Activated CD8-positive, alpha-beta T cell treated with anti-CD3 and anti-CD28 coated beads for 36 hours (primary cell): ENCODE measurements at places on chromosomes 4 and X. TPM values are rescaled to one million over a fixed set of nuclear protein-coding genes. Genes with fewer than 3 reads are reported as not detected.

DNA sequence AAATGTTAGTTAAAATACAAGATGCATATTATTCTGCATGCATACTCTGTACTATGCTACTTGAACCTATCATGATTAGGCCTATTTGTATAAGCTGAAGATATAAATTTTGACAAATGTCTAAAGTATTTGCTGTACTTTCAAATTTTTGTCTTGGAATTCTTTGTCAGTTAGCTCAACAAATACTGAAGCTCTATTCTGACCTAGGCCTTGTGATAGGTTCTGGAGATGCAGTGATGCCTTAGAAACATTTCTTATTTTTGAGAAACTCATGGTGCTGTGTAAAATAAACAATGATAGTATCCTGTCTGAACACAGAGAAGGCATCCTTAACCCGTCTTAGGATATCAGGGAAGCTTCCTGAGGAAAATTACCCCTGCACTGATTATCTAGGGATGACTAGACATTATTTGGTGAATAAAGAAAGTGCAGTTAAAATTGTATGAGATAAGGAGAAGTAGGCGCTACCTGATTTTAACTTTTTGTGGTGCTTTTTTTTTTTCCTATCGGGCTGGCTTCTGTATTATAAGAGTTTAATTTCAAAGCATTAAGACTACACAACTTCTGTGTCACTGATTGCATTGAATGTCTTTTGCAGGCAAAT, 43.4 kb downstream of the MOB1B start:
- H3K27ac ChIP-seq: no peak overlapping the region
- no peak overlapping the region for H3K4me3 ChIP-seq
- peaks cover 4% of the 10 kb centered on the region for H3K36me3 ChIP-seq
- DNase-seq: no peak

- no peak for DNase-seq
- no peak overlapping the region for H3K4me3 ChIP-seq
- H3K4me1 ChIP-seq: peaks cover 23% of the 10 kb centered on the region
- no peaks in the 10 kb centered on the region for H3K27me3 ChIP-seq
- no peak overlapping the region for H3K27ac ChIP-seq
Observed at GRCh38 chrX:73965833-73966232, 338.1 kb upstream of the ZCCHC13 start.

- H3K36me3 ChIP-seq: no peaks in the 10 kb centered on the region
- no peak overlapping the region for H3K4me3 ChIP-seq
- no peak overlapping the region for H3K27ac ChIP-seq
- H3K27me3 ChIP-seq: no peaks in the 10 kb centered on the region
- no peak for DNase-seq
Observed at GRCh38 chrX:142295190-142295589, 90.1 kb upstream of the MAGEC2 start.

DNA sequence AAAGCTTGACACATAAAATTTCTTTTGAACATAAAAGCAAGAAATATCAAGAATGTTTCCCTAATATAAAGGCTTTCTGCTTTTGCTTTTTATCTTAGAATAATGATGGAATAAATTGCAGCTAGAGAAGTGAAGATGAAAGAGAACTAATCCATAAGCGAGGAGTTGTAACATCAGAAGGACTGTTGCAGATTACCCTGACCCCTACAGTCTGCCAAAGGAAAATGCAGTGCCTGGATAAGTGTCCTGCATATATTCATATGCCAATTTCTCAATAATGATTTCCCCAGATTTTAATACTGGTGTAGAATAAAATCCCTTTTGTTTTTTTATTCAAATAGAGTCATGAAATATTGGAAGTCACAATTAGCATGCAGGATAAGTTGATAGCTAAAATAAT, 115.9 kb downstream of the MAGEC2 start:
- H3K27ac ChIP-seq: no peak overlapping the region
- no peak for DNase-seq
- no peaks in the 10 kb centered on the region for H3K4me1 ChIP-seq
- H3K4me3 ChIP-seq: no peak overlapping the region

DNA sequence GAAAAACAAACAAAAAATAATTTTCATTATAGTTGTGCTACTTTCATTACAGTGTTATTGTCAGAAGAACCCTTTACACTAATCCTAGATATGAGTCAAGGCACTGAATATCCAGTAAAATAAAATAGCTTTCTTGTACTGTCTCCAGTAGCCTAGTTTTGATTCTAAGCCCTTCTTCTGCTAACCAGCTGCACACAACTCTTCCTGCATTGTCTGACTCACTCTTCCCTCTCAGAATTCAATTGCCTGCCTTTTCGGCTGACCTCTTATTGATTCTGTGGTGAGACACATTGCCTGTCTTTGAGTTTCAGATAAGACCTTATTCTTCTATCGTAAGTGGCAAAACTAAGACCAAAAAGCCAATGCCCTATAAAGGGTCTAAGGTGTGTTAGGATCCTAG, 26.7 kb upstream of the PCDH18 start:
- no peaks in the 10 kb centered on the region for H3K27me3 ChIP-seq
- H3K27ac ChIP-seq: no peak overlapping the region
- no peaks in the 10 kb centered on the region for H3K36me3 ChIP-seq
- no peak overlapping the region for H3K4me3 ChIP-seq
- DNase-seq: no peak

- H3K36me3 ChIP-seq: no peaks in the 10 kb centered on the region
- no peak overlapping the region for H3K27ac ChIP-seq
- no peaks in the 10 kb centered on the region for H3K27me3 ChIP-seq
- no peak for DNase-seq
Observed at GRCh38 chr4:23166407-23166806, 473.7 kb downstream of the GBA3 start.

GRCh38 chrX:39518476-39519029, 579.2 kb downstream of the BCOR start:
- H3K4me1 ChIP-seq: peaks cover 2% of the 10 kb centered on the region
- no peak overlapping the region for H3K4me3 ChIP-seq
- no peak overlapping the region for H3K27ac ChIP-seq
- H3K36me3 ChIP-seq: no peaks in the 10 kb centered on the region
- no peak for DNase-seq

GRCh38 chrX:46727441-46727840, 31.5 kb downstream of the SLC9A7 start:
- no peak for DNase-seq
- H3K27me3 ChIP-seq: no peaks in the 10 kb centered on the region
- H3K4me1 ChIP-seq: peaks cover 13% of the 10 kb centered on the region
- H3K36me3 ChIP-seq: no peaks in the 10 kb centered on the region
- no peak overlapping the region for H3K27ac ChIP-seq

DNA sequence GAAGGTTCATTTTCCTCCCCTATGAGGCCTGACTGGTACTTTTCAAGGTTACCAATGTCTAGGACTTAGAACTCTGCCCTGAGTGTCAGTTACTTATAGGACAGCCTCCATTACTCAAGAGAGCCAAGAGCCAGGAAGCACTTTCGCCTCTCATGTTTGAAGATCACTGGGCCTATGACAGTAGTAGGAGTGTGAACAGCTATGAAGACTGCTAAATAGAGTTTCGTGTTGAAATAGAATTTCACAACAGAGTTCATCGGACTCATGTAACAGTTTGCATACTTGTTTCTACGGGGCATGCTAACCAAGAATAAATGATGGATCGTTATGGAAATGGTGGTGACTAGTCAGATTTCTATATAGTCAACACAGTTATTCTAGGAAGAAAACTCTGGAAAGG, 97.8 kb upstream of the GPC4 start:
- no peak for DNase-seq
- H3K36me3 ChIP-seq: no peaks in the 10 kb centered on the region
- H3K27me3 ChIP-seq: no peaks in the 10 kb centered on the region

- no peak overlapping the region for H3K27ac ChIP-seq
- H3K27me3 ChIP-seq: no peaks in the 10 kb centered on the region
- no peak overlapping the region for H3K4me3 ChIP-seq
- no peaks in the 10 kb centered on the region for H3K36me3 ChIP-seq
- no peak for DNase-seq
Observed at GRCh38 chr4:181991369-181992108, 251.7 kb upstream of the TENM3 start.

GRCh38 chr4:165518024-165518616, 139.3 kb downstream of the CPE start:
- H3K27ac ChIP-seq: no peak overlapping the region
- H3K4me1 ChIP-seq: no peaks in the 10 kb centered on the region
- no peaks in the 10 kb centered on the region for H3K27me3 ChIP-seq
- no peak overlapping the region for H3K4me3 ChIP-seq
- H3K36me3 ChIP-seq: no peaks in the 10 kb centered on the region
- DNase-seq: no peak

GRCh38 chrX:118652717-118653116, 74.7 kb upstream of the IL13RA1 start:
- peaks cover 11% of the 10 kb centered on the region for H3K36me3 ChIP-seq
- H3K27ac ChIP-seq: no peak overlapping the region
- no peak overlapping the region for H3K4me3 ChIP-seq
- no peaks in the 10 kb centered on the region for H3K4me1 ChIP-seq

Gene CLGN
- 0.31 TPM for total RNA-seq

Gene USP17L25
- not detected for total RNA-seq

Gene ZNF518B
- total RNA-seq: 13.5 TPM
